Activated CD4-positive, alpha-beta T cell treated with anti-CD3 and anti-CD28 coated beads, Interleukin-2, amount 50 U/mL, for 48 hours (primary cell): ENCODE measurements at places on chromosomes 1 and 21.

GRCh38 chr1:228648647-228649383, 86.5 kb upstream of the RHOU start:
- DNase-seq: no peak

GRCh38 chr1:222967466-222968240, 152.8 kb downstream of the DISP1 start:
- no peak for DNase-seq

DNA sequence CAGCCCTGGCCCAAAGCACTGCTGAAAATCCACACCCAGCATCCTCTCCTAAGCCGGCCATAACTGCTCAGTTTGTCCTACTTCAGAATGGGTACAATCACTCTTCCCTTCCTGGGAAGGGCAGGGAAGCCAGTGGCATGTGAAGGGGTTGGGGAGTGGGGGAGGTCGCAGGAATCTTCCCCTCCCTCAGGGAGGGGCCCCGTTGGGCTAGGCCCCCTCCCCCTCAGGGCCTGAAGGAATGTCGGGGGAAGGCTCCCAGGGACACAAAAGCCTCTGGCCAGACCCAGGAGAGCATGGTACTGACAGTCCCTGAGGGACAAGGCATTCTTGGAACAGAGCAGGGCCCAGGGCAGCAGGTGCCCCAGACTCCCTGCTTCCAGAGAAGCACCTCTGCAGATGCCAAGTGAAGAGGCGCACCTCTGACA, 1.2 kb downstream of the ELOVL1 start:
- DNase-seq: no peak

DNA sequence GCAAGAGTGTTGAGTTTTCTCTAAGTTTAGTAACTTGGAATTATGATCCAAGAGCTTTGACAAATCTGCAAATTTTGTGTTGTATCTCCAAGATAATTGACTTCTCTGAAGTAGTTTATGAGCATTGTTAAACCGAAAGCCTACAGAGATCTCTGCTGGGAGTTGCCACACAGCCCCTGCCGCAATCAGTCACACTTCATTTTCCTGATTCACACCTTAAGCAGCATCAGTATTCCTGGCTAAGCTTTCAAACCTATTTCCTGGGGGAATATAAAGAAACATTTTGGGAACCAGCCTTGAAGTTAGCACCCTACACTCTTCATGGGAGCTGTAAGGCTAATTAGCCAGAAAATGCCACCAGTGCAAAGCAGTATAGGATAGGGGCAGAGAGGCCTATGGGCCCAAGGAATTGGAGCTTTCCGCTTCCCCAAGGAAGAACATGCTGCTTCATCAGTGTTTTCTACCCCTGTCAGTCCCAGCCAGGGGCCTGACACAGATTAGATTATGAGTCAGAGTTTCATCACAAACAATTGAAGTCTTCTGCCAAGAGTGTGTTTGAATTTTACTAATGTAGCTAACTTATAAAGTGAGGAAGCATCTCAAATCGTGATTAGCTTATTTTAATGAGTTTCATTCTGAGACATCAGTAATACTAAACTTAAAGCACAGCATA, 23.2 kb upstream of the CACYBP start:
- DNase-seq: no peak

- DNase-seq: no peak
These were observed 50.1 kb upstream of the RGS18 start for GRCh38 chr1:192108161-192108560.

- no peak for DNase-seq
These were observed 132.4 kb downstream of the DSCAM start for GRCh38 chr21:40714536-40714935.

- no peak for DNase-seq
These were observed 144.1 kb downstream of the PCP4 start for GRCh38 chr21:40011371-40011770.
